Pancreas (tissue), 10 donors: ENCODE measurements at places on chromosomes 7 and 10. TPM values are rescaled to one million over a fixed set of nuclear protein-coding genes. Genes with fewer than 3 reads are reported as not detected.

PTPRZ1 gene
- polyA plus RNA-seq, result 0.99 TPM

MMP21 gene
- 0.19 TPM for polyA plus RNA-seq

MRLN gene
- 13.3 TPM for polyA plus RNA-seq

TMEM273 gene
- polyA plus RNA-seq, result 5.5 TPM

OPN1SW gene
- polyA plus RNA-seq, result not detected

TNKS2 gene
- polyA plus RNA-seq, result 5.2 TPM

GRID2IP gene
- polyA plus RNA-seq, result 0.57 TPM

SORBS1 gene
- polyA plus RNA-seq, result 13.3 TPM

- no peak overlapping the region for H3K4me3 ChIP-seq
- no peak for DNase-seq
- H3K36me3 ChIP-seq, result no peaks in the 10 kb centered on the region
Observed at GRCh38 chr7:51324206-51324898, 7.7 kb upstream of the COBL start.

DNA sequence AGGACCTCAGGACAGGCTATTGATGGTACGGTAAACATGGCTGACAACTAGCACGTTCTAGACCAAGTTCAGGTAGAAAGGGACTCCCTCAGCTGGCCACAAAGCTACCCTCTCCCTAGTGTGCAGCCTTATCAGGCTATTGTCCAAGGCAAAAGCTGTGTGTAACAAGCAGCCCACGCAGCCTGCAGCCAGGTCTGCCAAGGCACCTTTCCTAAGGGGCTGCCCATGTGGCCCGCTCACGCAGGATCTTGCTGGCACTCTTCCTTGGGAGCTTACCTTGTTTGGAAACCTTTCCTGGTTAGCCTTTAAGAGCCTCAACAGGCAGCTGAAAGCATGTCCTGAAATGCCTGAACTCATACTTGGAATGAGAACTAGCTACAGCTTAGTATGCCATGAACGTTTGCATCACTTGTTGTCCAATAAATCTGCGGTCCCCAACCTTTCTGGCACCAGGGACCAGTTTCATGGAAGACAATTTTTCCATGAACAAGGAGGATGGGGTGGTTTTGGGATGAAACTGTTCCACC, 51.7 kb downstream of the SYPL1 start:
- no peaks in the 10 kb centered on the region for H3K27me3 ChIP-seq
- no peaks in the 10 kb centered on the region for H3K36me3 ChIP-seq
- DNase-seq, result no peak
- H3K4me3 ChIP-seq, result no peak overlapping the region
- peaks cover 7% of the 10 kb centered on the region for H3K4me1 ChIP-seq

DNA sequence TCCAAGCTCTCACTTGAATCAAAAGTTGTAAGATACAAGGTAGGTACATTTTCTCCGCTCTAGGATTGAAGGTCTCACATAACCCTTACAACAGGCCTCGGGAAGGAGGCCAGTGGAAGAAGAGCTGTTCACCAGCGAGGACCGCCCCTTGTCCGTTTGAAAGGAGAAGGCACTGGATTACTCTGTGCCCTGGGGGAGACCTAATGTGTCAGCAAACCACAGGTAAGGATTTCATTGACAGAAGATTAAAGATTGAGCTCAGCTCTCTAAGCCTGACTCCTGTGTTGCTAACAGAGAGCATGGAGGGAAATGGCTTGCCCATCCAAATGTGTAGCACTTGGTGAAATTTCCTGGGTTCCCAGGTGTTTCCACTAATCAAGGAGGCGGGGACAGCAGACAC, 81.2 kb downstream of the SLC16A9 start:
- no peaks in the 10 kb centered on the region for H3K27me3 ChIP-seq
- H3K4me3 ChIP-seq, result no peak overlapping the region
- no peak for DNase-seq
- no peaks in the 10 kb centered on the region for H3K36me3 ChIP-seq

DNA sequence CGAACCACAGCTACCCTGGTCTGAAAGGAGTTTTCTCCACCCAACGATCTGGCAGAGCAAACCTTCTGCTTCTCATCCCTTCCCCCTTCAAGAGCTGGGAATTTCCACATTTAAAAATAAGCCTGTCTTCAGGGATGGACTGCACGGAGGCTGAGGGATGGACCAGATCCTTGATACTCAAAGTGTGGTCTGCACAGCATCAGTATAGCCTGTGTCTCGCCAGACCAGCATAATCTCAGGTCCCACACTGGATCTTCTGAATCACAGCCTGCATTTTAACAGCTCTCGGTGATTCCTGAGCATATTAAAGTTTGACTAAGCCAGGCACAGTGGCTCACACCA, 7.1 kb downstream of the KCNMA1 start:
- DNase-seq, result no peak
- no peak overlapping the region for H3K4me3 ChIP-seq
- H3K36me3 ChIP-seq, result no peaks in the 10 kb centered on the region
- H3K4me1 ChIP-seq, result no peaks in the 10 kb centered on the region

GRCh38 chr10:110134917-110135316, 72.5 kb upstream of the MXI1 start:
- DNase-seq, result no peak
- H3K27me3 ChIP-seq, result no peaks in the 10 kb centered on the region
- no peaks in the 10 kb centered on the region for H3K4me1 ChIP-seq
- H3K36me3 ChIP-seq, result peaks cover 27% of the 10 kb centered on the region

DNA sequence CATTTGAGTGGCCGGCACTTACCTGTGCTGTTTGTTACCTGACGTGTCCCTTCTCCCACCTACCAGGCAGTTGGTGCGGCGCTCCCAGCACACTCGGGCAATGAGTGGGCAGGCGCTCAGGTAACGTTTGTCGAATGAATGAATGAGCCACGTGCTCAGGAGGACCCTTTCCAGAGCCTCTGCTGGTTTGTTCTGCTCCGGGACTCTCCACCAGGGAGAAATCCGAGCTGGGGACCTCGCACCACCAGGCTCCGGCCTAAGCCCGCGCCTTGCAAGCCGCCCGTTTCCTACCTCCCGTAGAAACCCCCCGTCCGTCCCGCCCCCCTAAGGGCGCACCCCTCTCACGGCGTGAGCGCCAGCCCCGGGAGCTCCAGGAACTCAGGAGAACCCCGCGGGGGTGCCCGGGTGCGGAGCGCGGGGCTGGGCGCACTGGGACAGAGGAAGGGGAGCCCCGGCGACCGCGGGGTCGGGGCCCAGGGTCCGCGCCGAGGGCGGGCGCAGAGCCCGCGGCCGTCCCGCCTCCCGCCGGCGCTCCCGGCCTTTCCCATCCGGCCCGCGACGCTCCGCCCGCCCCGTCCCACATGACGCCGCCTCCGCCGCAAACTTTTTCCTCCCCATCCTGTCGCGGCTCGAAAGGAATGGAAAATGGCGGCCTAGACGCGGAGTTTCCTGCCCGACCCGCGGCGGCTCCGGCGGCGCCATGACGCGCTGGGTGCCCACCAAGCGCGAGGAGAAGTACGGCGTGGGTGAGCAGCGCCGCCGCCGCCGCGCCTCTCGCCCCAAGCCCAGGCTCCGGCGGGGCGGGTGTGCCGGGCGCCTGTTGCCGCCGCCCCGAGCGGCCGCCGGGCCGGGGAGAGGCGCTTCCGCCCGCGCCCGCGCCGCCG, at the start of gene DOCK1:
Gene DOCK1 (plus strand): TSS at position 611 of the 884 bp plus-strand sequence. CDS start 90 bp downstream, at position 701.
- peak within 1 kb of the TSS; percentile 84 for H3K4me3 ChIP-seq
- peaks cover 11% of the 10 kb centered on the region for H3K4me1 ChIP-seq
- H3K27me3 ChIP-seq, result no peaks in the 10 kb centered on the region
- no peaks in the 10 kb centered on the region for H3K36me3 ChIP-seq

DNA sequence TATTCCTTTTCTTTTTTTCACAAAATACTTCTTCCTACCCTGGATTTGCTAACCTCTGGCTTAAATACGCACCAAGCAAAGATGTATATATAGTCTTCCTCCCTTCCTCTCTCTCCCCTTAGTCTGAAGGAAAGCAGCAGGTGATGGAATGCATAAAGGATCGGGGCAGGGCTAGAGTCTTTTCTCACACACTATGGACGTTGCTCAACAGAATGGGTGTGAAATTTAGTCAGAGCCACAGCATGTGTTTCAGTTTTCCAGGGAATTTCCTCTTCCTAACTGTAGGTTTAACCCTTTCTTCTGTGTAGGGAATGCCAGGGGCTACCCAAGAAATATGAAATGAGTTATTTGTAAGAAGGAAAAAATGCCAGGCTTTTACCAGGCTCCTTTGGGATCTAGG, 71.4 kb upstream of the NFKB2 start:
- no peaks in the 10 kb centered on the region for H3K27me3 ChIP-seq
- no peaks in the 10 kb centered on the region for H3K4me1 ChIP-seq
- no peak for DNase-seq
- no peak overlapping the region for H3K4me3 ChIP-seq
- no peak overlapping the region for H3K27ac ChIP-seq
- no peaks in the 10 kb centered on the region for H3K36me3 ChIP-seq

GRCh38 chr10:79308969-79309665, 38.2 kb upstream of the PPIF start:
- no peak overlapping the region for H3K4me3 ChIP-seq
- no peaks in the 10 kb centered on the region for H3K27me3 ChIP-seq
- H3K4me1 ChIP-seq, result no peaks in the 10 kb centered on the region
- H3K27ac ChIP-seq, result no peak overlapping the region
- DNase-seq, result peak; percentile 15

DNA sequence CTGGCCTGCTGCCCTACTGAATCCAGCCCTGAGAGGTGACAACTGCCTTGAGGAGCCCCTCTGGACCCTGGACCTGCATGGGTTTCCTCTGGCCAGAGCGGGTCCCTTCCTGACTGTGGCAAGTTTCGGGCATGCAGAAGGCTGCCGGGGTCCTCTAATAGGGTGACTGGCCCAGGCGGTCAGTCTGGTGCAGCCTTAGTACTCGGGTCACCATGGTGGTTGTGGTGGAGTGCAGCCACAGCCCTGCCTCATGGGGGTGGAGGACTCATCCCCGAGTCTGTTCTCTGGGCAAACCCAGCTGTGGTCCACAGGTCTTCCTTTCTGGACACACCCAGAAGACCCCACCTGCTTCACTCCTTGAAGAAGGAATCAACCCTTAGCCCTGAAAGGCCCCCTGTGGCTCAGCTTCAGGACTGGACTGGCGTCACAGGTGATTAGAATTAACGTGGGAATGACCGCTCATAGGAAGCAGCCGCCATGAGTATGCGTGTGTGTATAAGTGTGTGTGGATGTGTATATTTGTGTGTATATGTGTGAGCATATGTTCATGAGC, 28.7 kb downstream of the RAMP3 start:
- H3K36me3 ChIP-seq, result no peaks in the 10 kb centered on the region
- no peaks in the 10 kb centered on the region for H3K4me1 ChIP-seq
- H3K4me3 ChIP-seq, result no peak overlapping the region
- no peak for DNase-seq
- H3K27ac ChIP-seq, result no peak overlapping the region
- H3K27me3 ChIP-seq, result no peaks in the 10 kb centered on the region

DNA sequence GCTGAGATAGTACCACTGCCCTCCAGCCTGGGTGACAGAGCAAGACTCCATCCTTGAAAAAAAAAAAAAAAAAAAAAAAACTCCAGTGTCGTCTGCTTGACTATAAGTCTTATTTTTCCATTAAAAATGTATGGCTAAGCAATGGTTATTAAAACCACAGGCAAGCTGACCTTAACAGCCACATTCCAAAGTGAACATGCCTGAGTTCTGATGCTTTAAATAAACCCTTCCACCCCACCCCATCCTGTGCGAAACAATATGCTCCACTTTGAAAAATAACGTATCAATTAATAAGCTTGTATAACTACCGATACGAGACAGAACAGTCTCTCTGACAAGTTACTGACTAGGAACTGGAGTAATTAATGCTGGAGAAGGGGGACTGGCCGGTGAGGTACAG, 63.7 kb downstream of the LARP4B start:
- no peak overlapping the region for H3K4me3 ChIP-seq
- peaks cover 6% of the 10 kb centered on the region for H3K4me1 ChIP-seq
- H3K36me3 ChIP-seq, result peaks cover 6% of the 10 kb centered on the region
- DNase-seq, result no peak

GRCh38 chr7:16494955-16495719, 29.6 kb upstream of the SOSTDC1 start:
- H3K27ac ChIP-seq, result no peak overlapping the region
- H3K36me3 ChIP-seq, result no peaks in the 10 kb centered on the region
- no peaks in the 10 kb centered on the region for H3K27me3 ChIP-seq
- no peak for DNase-seq
- H3K4me1 ChIP-seq, result no peaks in the 10 kb centered on the region

- peak overlapping the region; percentile 43 for H3K27ac ChIP-seq
- no peaks in the 10 kb centered on the region for H3K27me3 ChIP-seq
- peaks cover 14% of the 10 kb centered on the region for H3K4me1 ChIP-seq
- no peaks in the 10 kb centered on the region for H3K36me3 ChIP-seq
- no peak for DNase-seq
Observed at GRCh38 chr10:30581779-30582380, 47.7 kb downstream of the LYZL2 start.

DNA sequence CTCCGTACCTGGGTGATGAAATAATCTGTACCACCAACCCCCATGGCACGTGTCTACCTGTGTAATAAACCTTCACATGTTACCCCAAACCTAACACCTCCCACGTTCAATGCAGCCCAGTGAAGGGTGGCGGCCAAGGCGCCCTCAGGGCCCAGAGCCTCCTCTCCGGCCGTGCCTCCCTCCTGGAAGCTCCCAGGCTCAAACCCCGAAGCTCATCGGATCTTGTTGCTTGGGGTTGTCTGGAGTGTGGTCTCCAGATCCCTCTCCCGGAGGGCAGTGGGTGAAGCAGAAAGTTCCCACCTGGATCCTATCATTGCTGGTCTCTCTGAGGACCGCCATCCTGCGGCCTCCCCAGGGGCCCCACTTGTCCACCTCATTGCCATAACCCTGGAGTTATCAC, 9.4 kb upstream of the KNDC1 start:
- H3K36me3 ChIP-seq, result no peaks in the 10 kb centered on the region
- H3K27me3 ChIP-seq, result no peaks in the 10 kb centered on the region
- no peaks in the 10 kb centered on the region for H3K4me1 ChIP-seq
- no peak for DNase-seq
- H3K27ac ChIP-seq, result no peak overlapping the region

GRCh38 chr10:51867956-51868355, 168.6 kb upstream of the CSTF2T start:
- H3K36me3 ChIP-seq, result no peaks in the 10 kb centered on the region
- no peaks in the 10 kb centered on the region for H3K4me1 ChIP-seq
- no peak for DNase-seq
- no peak overlapping the region for H3K4me3 ChIP-seq

GRCh38 chr7:91206361-91206960, 57.8 kb upstream of the FZD1 start:
- no peak for DNase-seq
- H3K4me3 ChIP-seq, result no peak overlapping the region
- no peaks in the 10 kb centered on the region for H3K27me3 ChIP-seq
- no peaks in the 10 kb centered on the region for H3K36me3 ChIP-seq
- no peak overlapping the region for H3K27ac ChIP-seq

GRCh38 chr7:106895246-106895864, 30.3 kb downstream of the PIK3CG start:
- H3K27ac ChIP-seq, result no peak overlapping the region
- no peak for DNase-seq
- H3K4me1 ChIP-seq, result no peaks in the 10 kb centered on the region
- H3K4me3 ChIP-seq, result no peak overlapping the region
- H3K36me3 ChIP-seq, result no peaks in the 10 kb centered on the region

- no peaks in the 10 kb centered on the region for H3K4me1 ChIP-seq
- no peaks in the 10 kb centered on the region for H3K36me3 ChIP-seq
- H3K4me3 ChIP-seq, result no peak overlapping the region
- no peak overlapping the region for H3K27ac ChIP-seq
- no peak for DNase-seq
Observed at GRCh38 chr10:106402458-106402857, 762.0 kb downstream of the SORCS1 start.

GRCh38 chr10:129766611-129767550, 197.2 kb downstream of the EBF3 start:
- H3K36me3 ChIP-seq, result peaks cover 10% of the 10 kb centered on the region
- H3K27me3 ChIP-seq, result no peaks in the 10 kb centered on the region
